Stimulated activated CD8-positive, alpha-beta memory T cell treated with anti-CD3 and anti-CD28 coated beads, Interleukin-4, amount 100 ng/mL, for 1 hour (primary cell): ENCODE measurements at places on chromosomes 6 and 20.

GRCh38 chr6:124960757-124961463, 1.3 kb upstream of the RNF217 start:
- no peak for DNase-seq

- DNase-seq, result no peak
Measured at GRCh38 chr6:150149146-150149545, 6.3 kb downstream of the PPP1R14C start.

- DNase-seq, result no peak
Measured at GRCh38 chr6:125597411-125598253, 151.8 kb upstream of the HEY2 start.

- DNase-seq, result no peak
Measured at GRCh38 chr6:117263353-117263927, 1.9 kb upstream of the VGLL2 start.

GRCh38 chr6:31915351-31915750, 12.2 kb upstream of the C2 start:
- no peak for DNase-seq

GRCh38 chr6:37502703-37503291, 3.1 kb upstream of the CCDC167 start:
- DNase-seq, result no peak
